Hepatocyte (in vitro differentiated cells): ENCODE measurements at places on chromosomes 16 and 17. TPM values are rescaled to one million over a fixed set of nuclear protein-coding genes. Genes with fewer than 3 reads are reported as not detected.

DNA sequence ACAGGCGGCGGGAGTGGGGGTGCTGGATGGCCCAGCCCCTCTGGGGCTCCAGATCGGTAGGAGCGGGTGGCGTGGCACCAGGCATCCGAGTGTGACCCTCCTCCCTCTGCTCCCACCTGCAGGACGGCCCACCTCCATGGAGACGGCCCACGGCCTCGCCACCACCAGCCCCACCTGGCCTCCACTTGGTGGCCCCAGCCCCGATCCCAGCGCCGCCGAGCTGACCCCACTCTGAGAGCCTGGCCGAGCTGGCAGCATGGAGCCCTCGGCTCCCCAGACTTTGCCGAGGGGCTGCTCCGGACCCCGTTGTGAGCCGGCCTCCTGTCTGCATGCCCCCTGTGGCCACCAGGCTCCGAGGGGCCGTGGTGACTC is 4.7 kb upstream of the NUDT16L1 start:
- no peak overlapping the region for H3K4me3 ChIP-seq
- no peaks in the 10 kb centered on the region for H3K4me1 ChIP-seq
- no peaks in the 10 kb centered on the region for H3K36me3 ChIP-seq
- DNase-seq = peak; percentile 5

Gene NACA2
- not detected in 2 replicates for total RNA-seq

Gene PYY
- total RNA-seq = 3.2 TPM in 1 of 2 replicates, not detected in the other

Gene DNAH17
- total RNA-seq = 0.16 and 0.20 TPM in 2 replicates

Gene MTSS2
- 16.1 and 19.6 TPM in 2 replicates for total RNA-seq
